ENCODE measurements at places on chromosomes 16 and 17.

DNA sequence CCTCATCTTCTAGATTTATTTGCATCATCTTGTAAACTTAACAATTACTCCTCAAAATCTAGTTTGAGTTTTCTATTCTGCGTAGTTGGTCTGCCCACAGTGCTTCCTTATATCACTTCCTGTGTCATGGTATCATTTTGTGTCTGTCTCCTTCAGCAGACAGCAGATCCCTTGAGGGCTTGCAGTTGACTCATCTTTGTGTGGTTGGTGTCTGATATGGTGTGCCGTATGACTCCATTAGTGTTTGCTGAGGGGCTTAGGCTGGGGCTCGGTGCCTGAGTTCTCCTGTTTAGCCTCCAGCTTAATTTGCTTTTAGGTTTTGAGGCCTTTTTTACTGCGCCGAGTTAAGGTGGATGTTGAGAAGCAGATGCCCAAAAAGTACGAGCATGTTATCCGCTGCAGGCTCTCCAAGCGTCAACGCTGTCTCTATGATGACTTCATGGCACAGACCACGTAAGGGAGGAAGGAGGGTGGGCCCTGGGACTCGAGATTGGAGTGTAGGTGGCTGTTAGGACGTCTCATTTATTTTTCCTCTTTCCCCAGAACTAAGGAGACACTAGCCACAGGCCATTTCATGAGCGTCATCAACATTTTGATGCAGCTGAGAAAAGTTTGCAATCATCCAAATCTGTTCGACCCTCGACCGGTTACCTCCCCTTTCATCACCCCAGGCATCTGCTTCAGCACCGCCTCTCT is 16.9 kb downstream of the SRCAP start:
- DNase-seq: no peak

- no peak for DNase-seq
Measured at GRCh38 chr17:76511668-76512365, 10.6 kb upstream of the RHBDF2 start.

DNA sequence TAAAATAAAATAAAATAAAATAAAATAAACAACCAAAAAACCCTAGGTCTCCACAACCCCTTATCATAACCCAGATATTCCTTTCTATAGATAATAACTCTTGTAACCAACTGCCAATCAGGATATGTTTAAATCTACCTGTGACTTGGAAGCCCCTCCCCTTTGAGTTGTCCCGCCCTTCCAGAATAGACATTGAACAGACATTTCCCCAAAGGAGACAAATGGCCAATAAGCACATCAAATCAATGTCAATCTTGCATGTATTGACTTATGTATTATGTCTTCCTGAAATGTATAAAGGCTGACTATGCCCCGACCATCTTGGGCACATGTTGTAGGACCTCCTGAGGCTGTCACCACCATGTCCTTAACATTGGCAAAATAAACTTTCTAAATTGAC is 1.5 kb upstream of the MAPK7 start:
- DNase-seq: no peak

DNA sequence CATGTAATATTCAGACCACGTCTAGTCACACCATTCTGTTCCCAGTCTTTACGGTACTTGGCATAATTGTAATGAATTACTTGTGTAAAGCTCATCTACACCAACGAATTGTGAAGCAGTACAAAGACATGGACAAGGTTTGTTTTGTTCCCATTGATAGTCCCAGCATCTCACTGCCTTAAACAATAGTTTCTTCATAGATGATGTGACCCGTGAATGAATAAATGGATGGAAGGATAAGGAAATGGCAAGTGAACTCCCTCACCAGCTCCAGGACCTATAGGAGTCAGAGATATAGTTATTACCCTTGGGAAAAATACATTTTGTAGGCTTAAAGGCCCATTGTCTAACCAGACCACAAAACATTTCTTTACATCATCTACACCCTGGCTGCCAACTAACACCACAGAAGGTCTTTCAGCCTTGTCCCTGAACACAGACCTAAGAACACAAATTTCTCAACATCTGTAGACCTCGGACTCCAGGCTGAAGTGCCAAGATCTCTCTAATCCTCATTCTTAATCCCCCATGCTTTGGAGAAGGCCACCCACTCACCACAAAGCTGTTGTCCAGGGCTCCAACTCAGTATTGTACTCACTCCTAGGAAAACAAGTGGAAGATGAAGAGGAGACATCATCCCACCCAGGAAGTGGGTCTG is 38.2 kb downstream of the MAF start:
- no peak for DNase-seq

- no peak for DNase-seq
Measured at GRCh38 chr16:85052536-85052935, 24.9 kb downstream of the KIAA0513 start.

GRCh38 chr17:6346156-6346786 is 88.7 kb downstream of the AIPL1 start:
- DNase-seq: no peak

- DNase-seq: no peak
Measured at GRCh38 chr17:35879773-35880654, at the start of gene CCL5. TSS of gene CCL5 (minus strand) at chr17:35880360.

- DNase-seq: no peak
Measured at GRCh38 chr16:12231666-12232065, 255.1 kb downstream of the SNX29 start.

DNA sequence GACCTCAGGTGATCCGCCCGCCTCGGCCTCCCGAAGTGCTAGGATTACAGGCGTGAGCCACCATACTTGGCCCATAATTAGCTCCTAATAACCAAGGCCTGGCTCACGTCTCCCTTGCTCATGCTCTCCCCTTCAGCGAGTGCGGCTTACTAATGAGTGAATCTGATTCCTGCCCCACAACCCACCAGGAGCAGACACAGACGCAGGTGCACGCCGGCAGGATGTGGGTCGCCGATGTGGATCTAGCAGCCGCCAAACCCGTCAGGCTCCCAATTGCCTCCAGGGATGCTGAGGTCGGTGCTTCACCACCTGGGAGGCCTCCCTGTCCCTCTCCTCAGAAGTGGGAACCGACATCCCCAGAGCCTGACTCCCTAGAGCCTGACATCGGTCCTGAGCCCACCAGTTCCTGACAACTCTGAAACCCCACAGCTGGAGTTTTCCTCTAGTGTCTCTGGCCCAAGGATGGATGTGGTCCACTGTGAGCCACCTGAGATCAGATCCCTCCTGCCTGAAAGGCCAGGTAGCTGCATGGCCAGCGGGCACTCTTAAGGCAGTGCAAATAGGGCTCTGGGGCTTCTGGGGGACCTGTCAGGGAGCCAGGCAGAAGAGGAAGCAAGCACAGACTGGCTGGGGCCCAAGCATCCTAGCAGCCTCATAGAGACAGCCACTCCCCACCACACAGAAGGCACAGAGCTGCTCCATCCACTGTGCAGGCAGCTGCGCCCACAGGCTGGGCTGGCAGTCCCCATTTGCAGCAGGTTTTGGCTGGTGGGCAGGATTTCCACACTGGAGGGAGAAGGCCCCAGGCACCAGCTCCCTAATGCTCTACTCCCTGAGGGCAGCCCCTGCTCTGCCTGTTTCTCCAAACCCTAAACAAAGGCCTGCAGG is 10.8 kb downstream of the EXOC7 start:
- DNase-seq: peak; percentile 21

DNA sequence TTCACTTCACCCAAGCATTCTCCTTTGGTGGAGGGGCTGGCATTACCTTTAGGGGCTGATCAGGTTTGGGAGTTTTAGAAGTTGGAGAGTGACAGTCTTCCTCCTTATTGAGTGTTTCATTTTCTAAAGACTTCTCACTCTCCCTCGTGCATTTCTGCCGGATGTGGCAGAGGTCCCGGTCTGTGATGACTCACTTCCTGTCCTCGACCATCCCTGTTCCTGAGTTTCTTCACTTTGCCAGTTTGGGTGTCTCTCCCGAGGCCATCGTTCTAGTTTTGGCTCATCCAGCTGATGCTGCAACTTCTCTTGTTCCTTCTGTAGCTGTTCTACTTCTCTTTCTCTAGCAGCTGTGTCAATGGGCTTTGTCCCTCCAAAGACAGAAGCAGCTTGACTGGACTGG is 104.3 kb downstream of the PHKB start:
- DNase-seq: no peak

DNA sequence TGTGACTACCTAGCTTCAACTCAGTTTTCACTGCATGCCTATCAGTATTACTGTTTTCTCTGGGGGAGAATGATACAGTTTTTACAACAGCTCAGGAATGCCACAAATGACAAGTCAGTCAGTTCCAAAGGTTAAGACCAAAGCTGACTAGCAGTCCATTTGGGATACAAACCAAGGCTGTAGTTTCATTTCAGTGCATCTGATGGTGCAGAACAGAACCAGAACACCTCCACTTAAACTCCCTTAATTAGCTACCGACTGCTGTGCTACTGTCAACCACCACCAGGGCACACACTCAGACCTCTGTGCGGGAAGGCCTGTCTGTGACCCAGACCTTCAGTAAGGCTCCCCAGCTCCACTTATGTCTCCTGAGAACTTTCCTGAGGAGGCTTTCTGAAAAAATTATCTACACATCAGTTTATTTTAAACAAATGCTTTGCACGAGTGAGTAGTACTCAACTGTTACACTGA is 20.4 kb downstream of the NFE2L1 start:
- no peak for DNase-seq

DNA sequence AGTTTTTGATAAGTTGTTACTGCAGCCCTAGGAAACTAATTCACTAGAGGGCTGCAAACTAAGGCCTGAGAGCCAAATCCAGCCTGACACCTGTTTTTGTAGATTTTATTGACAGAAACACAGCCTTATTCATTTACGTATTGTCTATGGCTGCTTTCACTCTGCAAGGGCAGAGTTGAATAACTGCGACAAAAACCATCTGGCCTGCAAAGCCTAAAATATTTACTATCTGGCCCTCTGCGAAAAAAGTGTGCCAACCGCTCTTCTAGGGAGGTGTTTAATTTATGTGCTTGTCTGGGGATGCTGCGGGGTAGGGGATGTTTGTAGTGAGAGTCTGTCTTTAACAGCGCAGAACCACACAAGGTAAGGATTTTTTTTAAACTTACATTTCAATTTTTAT is 165.0 kb upstream of the RBFOX1 start:
- no peak for DNase-seq

- DNase-seq: no peak
Measured at GRCh38 chr16:50553182-50553710, 5.0 kb downstream of the NKD1 start.

GRCh38 chr16:9015489-9015888 is 51.8 kb upstream of the USP7 start:
- DNase-seq: no peak

- no peak for DNase-seq
Measured at GRCh38 chr17:40327244-40327729, 18.3 kb downstream of the RARA start.

DNA sequence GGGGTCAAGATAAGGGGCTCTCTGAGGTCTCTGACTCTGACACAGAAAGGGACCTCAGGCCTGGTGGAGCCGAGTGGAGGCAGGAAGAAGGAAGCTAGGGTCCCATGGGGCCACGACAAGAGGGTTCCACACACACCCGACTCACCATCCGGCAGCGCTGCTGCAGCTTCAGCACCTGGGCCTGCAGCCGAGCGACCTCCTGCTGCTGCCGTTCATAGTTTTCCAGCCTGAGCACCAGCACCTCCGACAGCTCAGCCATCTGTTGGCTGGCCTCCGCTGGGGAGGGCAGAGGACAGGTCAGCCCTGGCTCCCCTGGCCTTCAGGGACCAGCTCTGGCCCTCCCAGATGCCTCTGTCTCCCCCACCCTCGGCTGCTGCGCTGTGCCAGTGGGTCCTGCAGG is 6.4 kb downstream of the HAP1 start:
- no peak for DNase-seq

- DNase-seq: no peak
Measured at GRCh38 chr16:30660424-30661261, 2.4 kb downstream of the FBRS start.

DNA sequence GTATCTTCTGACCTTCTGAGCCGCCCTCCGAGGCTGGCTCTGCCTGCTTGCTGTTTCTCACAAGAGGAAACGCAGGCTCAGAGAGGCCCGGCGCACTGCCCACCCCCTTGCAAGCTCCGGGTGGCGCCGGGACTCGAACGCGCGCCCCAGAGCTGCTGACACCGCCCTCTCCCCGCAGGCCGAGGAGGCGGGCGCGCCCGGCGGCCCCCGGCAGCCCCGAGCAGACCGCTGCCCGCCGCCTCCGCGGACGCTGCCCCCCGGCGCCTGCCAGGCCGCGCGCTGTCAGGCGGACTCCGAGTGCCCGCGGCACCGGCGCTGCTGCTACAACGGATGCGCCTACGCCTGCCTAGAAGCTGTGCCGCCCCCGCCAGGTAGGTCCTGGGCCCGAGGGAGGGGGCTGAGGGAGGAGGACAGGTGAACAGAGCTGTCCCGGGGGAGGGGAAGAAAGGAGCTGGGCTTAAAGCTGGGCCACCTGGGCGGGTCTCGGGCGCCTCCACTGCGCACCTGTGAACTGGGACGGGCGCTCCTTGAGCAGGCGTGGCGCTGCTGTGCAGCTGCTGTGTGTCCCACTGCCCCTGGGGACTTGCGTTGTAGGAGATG is 18.2 kb downstream of the WFDC1 start:
- peak; percentile 58 for DNase-seq

DNA sequence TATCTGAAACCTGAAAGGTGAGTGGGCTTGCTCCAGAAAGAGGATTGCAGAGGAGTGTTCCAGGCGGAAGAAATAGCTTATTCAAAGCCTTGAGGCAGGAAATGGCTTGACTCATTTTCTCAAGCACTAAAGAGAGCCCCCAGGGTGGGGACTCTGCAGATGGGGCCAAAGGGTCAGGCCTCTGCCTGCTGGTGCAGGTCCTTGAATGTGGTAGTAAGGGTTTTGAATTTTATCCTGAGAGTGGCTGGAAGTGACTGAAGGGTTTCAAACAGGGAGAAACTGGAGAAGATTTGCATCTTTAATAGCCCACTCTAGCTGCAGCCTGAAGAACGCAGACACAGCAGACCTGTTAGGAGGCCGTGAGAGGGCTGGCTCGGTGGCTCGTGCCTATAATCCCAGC is 144.4 kb downstream of the CCT6B start:
- no peak for DNase-seq

- DNase-seq: peak; percentile 72
Measured at GRCh38 chr16:17354141-17354601, 116.6 kb downstream of the XYLT1 start.

DNA sequence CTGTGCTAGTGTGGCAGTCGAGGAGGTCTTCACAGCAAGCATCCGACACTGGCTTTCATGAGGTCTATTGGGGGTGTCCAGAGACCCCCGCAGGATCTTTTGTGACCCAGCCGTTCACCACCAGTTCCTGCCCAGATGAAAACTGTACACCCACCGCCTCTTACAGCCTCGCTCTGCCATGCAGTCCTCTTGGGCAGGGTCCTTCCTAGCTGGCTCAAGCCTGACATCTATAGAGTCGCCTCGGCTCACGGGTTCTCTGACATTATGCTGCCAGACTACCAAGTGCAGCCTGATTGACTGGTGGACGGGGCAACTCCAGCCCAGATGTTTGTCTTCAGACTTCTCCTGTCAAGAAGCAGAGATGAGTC is 14.6 kb upstream of the CLEC10A start:
- no peak for DNase-seq

GRCh38 chr17:55607731-55608341 is 96.6 kb upstream of the SMIM36 start:
- DNase-seq: no peak

- no peak for DNase-seq
Measured at GRCh38 chr16:12097523-12098428, 121.2 kb downstream of the SNX29 start.
